Stimulated activated CD8-positive, alpha-beta memory T cell treated with anti-CD3 and anti-CD28 coated beads, Interleukin-7, amount 100 ng/mL, for 1 hour (primary cell): ENCODE measurements at places on chromosomes 2 and 18.

GRCh38 chr18:45197526-45197970, 417.7 kb upstream of the SLC14A2 start:
- DNase-seq, result no peak

DNA sequence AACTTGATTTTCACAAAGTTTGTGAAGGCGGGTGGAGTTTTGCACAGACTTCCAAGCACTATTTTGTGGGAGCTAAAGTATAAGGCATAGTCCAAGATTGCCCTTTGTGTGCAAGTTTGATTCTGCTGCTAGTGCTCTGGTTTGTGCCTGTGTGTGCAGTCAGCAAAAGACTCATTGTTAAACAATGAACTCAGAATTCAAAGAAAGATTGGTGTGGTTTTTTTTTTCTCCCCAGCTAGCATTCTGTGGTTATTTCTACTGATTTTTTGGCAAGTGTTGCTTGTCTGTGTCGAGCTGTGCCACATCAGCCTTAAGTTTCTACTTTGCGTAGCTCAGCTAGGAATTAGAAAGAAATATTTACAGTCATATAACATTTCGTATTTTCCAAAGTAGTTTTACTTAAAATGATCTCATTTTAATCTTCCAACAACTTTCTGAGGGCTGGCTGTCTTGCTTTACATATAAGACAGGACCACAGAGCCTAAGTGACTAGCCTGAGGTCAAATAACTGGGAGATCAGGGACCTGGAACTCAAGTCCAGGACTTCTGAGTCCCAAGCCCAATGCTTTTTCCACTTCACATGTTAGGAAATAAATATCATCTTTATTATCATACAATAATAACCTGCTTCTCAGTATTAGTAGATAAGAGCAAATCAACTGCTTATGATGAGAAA, 69.8 kb downstream of the BABAM2 start:
- DNase-seq, result no peak

DNA sequence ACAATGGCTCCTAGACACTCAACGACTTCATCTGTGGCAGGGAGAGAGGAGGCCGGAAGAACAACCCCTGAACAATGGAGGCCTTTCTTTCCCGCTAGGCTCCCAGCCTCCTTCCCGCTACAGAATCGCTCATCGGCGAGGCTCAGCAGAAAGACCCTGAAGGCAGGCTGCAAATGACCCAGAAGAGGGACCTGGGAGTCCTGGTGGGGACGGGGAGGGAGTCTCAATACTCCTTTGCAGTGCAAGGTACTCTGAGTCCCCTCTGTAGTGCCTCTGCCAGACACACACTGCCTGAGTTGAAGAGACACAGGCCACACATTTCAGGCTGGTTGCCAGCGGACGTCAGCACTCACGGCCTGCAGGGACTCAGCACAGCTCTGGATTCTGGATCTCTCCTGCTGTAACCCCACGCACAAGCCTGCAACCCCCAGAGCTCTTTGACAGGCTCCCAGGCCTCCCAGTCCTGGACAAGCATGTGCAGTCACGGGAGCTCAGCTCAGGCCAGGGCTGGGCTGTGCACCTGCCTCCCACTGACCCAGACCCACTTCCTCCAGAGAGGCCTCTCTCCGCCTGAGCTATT, 6.1 kb downstream of the GPR17 start:
- DNase-seq, result no peak

- no peak for DNase-seq
Observed at GRCh38 chr2:69667805-69668382, 24.4 kb upstream of the AAK1 start.
